ENCODE measurements at places on chromosomes 2 and 18.

- peak; percentile 82 for DNase-seq
These were observed at the start of gene TUBB6 for GRCh38 chr18:12307701-12308385. Gene TUBB6 (plus strand): TSS chr18:12308241. CDS start chr18:12308293, 52 bp downstream.

DNA sequence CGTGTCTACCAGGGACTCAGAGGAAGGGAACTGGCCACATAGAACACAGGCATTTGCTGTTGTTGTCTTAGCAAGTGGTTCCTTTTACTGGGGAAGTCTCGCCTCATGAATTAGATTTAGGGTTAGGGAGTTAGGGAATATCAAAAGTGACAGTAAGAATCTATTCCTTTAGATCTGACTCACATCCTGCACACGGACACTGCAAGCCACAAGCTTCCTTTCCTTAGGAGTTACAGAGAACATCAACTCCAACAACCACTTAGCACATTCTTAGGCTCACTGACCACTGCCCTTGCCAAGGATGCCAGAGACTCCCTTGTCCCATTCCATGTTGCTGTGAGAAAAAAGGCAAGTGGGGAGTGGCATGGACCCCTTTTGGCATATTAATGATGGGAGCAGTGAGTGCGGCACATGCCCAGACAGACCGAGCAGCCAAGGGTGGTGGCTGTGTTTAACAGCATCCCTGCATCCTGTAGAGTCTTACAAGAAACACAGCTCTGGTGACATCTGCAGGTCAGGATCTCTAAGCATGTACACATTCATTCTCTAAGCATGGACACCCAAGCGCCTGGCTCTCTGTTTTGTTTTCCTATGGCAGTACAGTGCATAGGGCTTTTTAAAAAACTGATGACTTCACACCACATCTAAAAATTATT is 745.6 kb upstream of the RAB6C start:
- peak; percentile 58 for DNase-seq

DNA sequence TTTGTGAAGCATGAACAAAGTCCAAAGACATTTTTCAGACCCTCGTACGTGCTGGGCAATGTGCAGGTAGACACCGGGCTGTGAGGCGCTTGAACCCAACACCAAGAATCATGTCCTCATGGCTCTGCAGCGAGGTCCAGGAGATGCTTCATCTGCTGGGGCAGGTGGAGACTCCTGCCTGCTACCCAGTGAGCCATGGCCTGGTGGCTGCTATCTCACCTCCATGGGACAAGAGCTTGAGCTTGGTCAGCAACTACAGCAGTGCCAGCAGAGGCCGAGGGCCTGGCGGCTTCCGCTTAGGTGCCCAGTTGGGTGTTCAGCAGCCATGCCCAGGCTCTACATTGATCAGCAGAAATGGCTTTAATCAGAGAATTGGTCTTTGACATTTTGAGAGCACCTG is 281.0 kb upstream of the HS6ST1 start:
- no peak for DNase-seq

DNA sequence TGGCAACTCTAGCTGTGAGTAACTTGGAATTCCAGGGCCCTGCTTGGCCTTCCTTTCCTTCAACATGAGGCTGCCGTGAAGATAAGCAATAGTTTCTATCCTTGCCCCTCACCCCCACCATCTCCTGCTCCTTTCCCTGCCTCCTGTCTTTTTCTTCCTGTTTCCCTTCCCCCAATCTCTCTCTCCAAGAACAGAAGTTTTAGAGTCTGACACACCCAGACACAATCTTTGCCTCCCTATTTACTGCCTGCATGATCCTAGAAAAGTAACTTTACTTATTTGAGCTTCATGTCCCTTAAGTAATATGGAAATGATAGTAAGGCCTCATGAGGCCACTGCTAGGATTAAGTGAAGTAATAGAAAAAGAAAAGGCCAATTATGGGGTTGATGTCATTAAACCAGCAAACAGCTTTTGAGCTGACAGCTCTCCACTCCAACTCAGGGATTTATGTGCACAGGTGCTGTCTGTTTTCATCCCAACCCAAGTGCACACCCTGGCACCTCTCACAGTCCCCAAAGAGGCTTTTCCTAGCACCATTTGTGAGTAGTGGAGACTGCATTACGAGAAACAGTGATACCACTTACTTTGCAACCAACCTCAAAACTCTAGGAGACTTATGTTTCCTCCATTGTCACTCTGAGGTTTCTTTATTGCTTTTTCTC is 123.7 kb upstream of the SIX3 start:
- no peak for DNase-seq

DNA sequence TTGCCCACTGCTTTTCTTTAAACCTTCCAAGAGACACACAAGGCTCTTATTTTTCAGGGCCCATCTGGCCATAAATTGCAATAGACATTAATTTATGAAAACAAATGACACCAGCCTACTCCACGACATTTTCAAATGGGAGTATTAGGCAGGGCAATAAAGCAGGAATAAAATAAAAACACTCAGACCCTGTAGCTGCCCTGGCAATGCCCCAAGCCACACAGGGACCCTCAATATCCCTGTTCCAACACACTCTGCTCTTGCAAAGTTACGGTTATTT is 550.8 kb upstream of the TNP1 start:
- no peak for DNase-seq

- no peak for DNase-seq
These were observed 380.2 kb downstream of the LNPK start for GRCh38 chr2:175621821-175622220.
